Activated naive CD8-positive, alpha-beta T cell treated with anti-CD3 and anti-CD28 coated beads for 36 hours (primary cell): ENCODE measurements at places on chromosomes 2 and 18. TPM values are rescaled to one million over a fixed set of nuclear protein-coding genes. Genes with fewer than 3 reads are reported as not detected.

Gene LOXHD1
- 0.12 TPM for total RNA-seq

Gene AMER3
- total RNA-seq, result not detected

Gene DNER
- not detected for total RNA-seq

DNA sequence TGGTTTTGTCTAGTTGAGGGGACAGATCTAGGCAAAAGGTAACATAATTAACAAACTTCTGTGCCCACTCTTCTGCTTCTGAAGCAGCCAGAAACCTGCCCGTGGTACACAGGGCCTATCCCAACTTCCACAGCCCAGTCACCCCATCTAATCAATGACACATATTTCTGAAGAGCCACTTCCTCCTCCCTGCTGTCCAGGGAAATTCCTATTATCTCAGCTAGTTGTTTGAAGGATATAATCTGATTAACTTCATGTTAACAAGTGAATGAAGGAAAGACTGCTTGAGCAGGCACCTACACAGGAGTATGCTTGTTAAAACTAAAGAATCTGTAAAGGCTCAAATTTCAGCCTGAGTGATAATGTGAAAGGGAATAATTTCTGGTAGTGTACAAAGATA lies 61.4 kb downstream of the CCDC148 start:
- H3K27me3 ChIP-seq, result peaks cover 43% of the 10 kb centered on the region
- no peak overlapping the region for H3K4me3 ChIP-seq
- H3K4me1 ChIP-seq, result peaks cover 8% of the 10 kb centered on the region
- H3K27ac ChIP-seq, result no peak overlapping the region

GRCh38 chr2:9767656-9768281 lies 75.5 kb upstream of the TAF1B start:
- H3K4me1 ChIP-seq, result peaks cover 7% of the 10 kb centered on the region
- no peak for DNase-seq
- no peak overlapping the region for H3K4me3 ChIP-seq
- H3K27ac ChIP-seq, result no peak overlapping the region
- no peaks in the 10 kb centered on the region for H3K36me3 ChIP-seq

GRCh38 chr2:108026092-108026794 lies 39.9 kb downstream of the SLC5A7 start:
- H3K4me1 ChIP-seq, result no peaks in the 10 kb centered on the region
- H3K4me3 ChIP-seq, result no peak overlapping the region
- no peaks in the 10 kb centered on the region for H3K36me3 ChIP-seq
- DNase-seq, result no peak

DNA sequence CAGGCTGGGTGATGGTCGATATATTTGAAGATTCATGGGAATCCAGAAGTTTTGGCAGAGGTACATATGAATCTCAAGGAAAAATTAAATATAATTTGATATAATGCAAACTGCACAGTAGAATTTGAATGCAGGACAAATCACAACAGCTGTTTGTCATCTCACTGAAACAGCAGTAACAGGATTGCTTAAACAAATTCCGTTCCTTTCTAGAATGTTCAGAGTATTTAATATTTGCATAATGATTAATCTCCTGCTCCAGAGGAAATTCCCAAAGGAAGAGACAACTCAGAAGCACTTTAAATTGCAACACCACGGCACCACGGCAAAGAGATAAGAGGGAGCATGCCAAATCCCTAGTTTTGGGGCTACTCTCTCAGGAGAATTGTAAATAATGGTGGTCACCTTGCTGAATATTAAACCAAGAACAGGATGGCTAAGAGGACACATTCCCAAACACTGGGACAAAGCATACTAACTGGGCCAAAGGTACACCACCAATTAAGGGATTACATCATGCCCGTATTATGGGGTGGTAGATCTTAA lies 67.8 kb upstream of the MAP4K3 start:
- peaks cover 23% of the 10 kb centered on the region for H3K27me3 ChIP-seq
- H3K4me3 ChIP-seq, result no peak overlapping the region
- H3K4me1 ChIP-seq, result no peaks in the 10 kb centered on the region
- H3K36me3 ChIP-seq, result peaks cover 2% of the 10 kb centered on the region
- DNase-seq, result no peak
- no peak overlapping the region for H3K27ac ChIP-seq

DNA sequence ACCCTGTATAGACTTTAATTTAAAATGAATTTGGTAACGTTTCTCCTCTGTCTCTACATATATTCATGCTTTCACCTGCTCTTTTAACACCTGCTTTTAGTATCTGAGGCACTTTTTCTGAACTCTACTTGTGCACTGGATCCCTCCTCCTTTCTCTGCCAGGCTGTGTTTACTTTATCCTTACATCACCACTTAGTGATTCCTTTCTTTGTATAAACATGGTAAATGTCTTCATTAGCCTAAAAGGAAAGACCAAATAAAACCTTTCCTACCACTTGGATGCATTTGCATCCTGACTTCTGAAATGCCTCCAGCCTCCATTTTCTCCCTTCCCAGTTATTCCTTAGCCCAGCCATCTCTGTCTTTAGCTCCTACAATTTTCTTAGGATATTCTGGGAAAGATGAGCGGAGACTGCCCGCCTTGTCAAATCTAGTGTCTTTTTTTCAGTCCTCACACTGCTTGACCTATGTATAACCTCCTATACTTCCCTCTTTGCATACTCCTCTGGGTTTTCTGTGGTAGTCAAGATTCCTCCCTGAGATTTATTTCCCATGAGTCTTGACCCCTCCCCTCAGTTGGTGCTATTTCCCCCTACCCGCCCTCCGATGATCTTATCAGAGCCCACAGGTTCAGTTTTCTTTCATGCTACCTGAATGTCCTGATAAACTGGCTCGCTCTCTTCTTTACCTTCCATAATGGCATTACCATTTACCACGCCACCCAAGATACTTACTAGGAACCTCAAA lies 44.8 kb downstream of the REL start:
- peaks cover 3% of the 10 kb centered on the region for H3K4me1 ChIP-seq
- H3K27me3 ChIP-seq, result no peaks in the 10 kb centered on the region
- no peak for DNase-seq

DNA sequence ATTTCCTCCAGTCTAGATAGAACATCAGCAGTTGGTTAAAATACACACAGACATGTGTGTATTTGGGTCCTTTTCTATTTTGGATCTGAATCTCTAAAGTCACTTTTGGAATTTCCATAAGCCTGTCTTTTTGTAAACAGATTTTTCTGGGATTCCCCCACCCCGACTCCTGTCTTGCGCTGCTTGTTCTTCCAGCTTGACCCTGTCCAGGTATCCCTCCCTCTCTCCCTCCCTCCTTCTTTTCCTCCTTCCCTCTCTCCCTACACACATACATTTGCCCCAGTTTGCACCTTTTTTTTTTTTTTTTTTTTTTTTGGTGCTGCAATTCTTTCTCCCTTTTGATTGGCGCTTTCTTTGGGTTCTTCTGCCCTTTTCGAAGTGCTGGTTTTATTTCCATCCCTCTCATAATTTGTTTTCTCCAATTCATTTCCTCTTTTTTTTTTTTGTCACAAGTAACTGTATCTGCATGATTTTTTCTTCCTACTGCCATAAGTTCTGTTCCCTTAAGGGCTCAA lies 114.8 kb upstream of the SERTAD2 start:
- H3K4me1 ChIP-seq, result peaks cover 34% of the 10 kb centered on the region
- no peaks in the 10 kb centered on the region for H3K27me3 ChIP-seq
- H3K4me3 ChIP-seq, result peak overlapping the region; percentile 82
- no peak for DNase-seq

DNA sequence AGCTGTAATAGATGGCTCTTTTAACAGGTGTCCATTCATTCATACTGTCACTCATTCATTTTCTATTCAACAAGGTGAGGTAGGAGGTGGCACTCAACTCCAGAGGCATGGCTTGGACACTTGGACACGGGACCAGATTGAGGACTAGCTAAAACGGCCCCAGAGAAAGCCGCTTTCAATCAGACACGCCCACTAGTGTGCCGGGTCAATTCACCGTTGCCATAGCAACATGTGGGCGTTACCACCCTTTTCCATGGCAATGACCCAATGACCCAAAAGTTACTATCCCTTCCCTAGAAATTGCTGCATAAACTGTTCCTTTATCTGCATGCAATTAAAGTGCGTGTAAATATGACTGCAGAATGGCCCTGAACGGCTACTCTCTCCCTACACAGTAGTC lies 49.2 kb upstream of the LGALSL start:
- no peak for DNase-seq
- H3K27ac ChIP-seq, result no peak overlapping the region
- H3K36me3 ChIP-seq, result no peaks in the 10 kb centered on the region
- no peak overlapping the region for H3K4me3 ChIP-seq
- H3K27me3 ChIP-seq, result no peaks in the 10 kb centered on the region

GRCh38 chr2:224009605-224010315 lies 29.3 kb downstream of the SERPINE2 start:
- H3K4me3 ChIP-seq, result no peak overlapping the region
- DNase-seq, result no peak
- no peak overlapping the region for H3K27ac ChIP-seq

DNA sequence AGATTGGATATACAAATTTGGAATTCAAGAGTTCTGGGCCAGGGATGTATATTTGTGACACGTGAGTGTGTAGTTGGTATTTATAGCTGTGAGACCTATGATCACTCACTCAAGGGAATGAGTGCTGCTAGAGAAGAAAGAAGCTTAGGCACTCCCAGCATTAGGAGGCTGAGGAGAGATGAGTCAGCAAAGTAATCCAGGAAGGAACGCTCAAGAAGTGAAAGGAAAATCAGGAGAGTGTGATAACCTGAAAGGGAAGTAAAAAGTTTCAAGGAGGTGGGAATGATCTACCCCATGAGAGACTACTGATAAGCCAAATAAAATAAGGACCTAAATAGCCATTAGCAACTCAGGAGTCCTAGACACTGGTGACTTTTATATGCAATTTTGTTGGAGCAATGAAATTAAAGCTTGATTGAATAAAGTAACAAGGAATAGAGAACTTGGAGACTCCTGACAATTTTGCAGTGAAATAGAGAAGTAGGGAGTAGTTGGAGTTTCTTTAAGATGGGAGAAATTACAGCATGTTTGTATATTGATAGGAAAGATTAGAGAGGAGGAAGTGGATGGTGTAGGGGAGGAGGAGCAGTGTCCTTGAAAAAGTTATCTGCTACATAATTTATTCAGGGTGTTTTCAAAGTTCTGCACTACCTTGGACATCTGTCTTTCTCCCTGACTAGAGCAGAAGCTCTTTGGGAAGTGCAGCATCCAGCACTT lies 89.9 kb downstream of the UBE2E3 start:
- no peak for DNase-seq
- no peaks in the 10 kb centered on the region for H3K36me3 ChIP-seq
- H3K27me3 ChIP-seq, result no peaks in the 10 kb centered on the region
- H3K4me1 ChIP-seq, result peaks cover 4% of the 10 kb centered on the region
- no peak overlapping the region for H3K27ac ChIP-seq
- H3K4me3 ChIP-seq, result no peak overlapping the region

GRCh38 chr2:197181491-197181890 lies 129.1 kb downstream of the ANKRD44 start:
- H3K4me3 ChIP-seq, result no peak overlapping the region
- peaks cover 67% of the 10 kb centered on the region for H3K36me3 ChIP-seq
- H3K4me1 ChIP-seq, result peaks cover 59% of the 10 kb centered on the region

GRCh38 chr2:943821-944220 lies 6.8 kb upstream of the SNTG2 start:
- no peak for DNase-seq
- peaks cover 28% of the 10 kb centered on the region for H3K36me3 ChIP-seq
- H3K4me1 ChIP-seq, result peaks cover 37% of the 10 kb centered on the region
- H3K4me3 ChIP-seq, result no peak overlapping the region
- no peak overlapping the region for H3K27ac ChIP-seq
- H3K27me3 ChIP-seq, result no peaks in the 10 kb centered on the region

- H3K27ac ChIP-seq, result no peak overlapping the region
- peaks cover 10% of the 10 kb centered on the region for H3K36me3 ChIP-seq
- no peak overlapping the region for H3K4me3 ChIP-seq
- no peak for DNase-seq
- peaks cover 21% of the 10 kb centered on the region for H3K4me1 ChIP-seq
- H3K27me3 ChIP-seq, result no peaks in the 10 kb centered on the region
These were observed 2.2 kb downstream of the ELAC1 start for GRCh38 chr18:50970006-50970405.

DNA sequence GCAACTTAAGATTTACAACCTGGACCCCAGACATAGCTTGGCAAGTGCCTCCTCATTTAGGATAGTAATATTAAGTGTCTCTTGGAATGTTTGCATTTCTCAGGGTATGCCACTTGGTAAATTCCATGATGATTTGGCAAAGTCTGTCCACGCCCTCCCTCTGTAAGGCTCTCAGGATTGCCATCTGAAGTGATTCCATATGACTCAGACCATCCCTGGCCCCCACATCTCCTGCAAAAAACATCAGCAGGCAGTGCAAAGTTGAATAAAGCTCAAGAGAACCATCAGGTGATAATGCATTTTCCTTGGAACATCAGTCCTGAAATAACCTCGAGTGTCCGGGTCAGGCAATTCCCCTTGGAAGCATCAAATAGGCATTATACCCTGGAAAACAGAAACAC lies 27.1 kb upstream of the PIEZO2 start:
- no peaks in the 10 kb centered on the region for H3K27me3 ChIP-seq
- no peak overlapping the region for H3K4me3 ChIP-seq
- no peak for DNase-seq
- no peak overlapping the region for H3K27ac ChIP-seq
- no peaks in the 10 kb centered on the region for H3K36me3 ChIP-seq

- no peak overlapping the region for H3K4me3 ChIP-seq
- H3K4me1 ChIP-seq, result no peaks in the 10 kb centered on the region
- no peak overlapping the region for H3K27ac ChIP-seq
- DNase-seq, result no peak
- no peaks in the 10 kb centered on the region for H3K27me3 ChIP-seq
These were observed 390.2 kb downstream of the PTPRM start for GRCh38 chr18:7957297-7957696.

- H3K27me3 ChIP-seq, result no peaks in the 10 kb centered on the region
- H3K27ac ChIP-seq, result no peak overlapping the region
- no peak overlapping the region for H3K4me3 ChIP-seq
These were observed 118.4 kb downstream of the ZNF407 start for GRCh38 chr18:74715865-74716712.

- DNase-seq, result no peak
- H3K36me3 ChIP-seq, result no peaks in the 10 kb centered on the region
- H3K4me3 ChIP-seq, result no peak overlapping the region
- peaks cover 3% of the 10 kb centered on the region for H3K27me3 ChIP-seq
- H3K4me1 ChIP-seq, result peaks cover 3% of the 10 kb centered on the region
These were observed 424.3 kb upstream of the ACVR2A start for GRCh38 chr2:147420517-147420916.

DNA sequence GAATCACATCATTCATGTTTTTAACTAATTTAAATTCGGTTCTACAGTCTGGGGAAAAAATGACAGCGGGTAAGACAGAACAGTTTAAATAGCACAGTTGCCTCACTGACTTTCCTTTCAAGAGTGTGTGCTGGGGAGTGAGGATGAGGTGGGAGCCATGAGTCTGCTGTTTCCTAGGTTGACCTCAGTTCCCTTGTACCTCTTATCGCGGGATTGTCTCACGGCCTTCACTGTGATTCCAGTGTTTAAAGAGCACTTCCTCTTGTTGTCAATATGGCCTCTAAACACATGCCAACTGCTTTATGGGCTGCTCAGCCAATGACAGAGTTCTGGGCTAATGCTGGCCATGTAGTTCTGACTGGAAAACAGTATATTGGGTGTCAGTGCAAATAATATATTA lies 41.6 kb upstream of the ALMS1 start:
- no peaks in the 10 kb centered on the region for H3K36me3 ChIP-seq
- H3K4me1 ChIP-seq, result no peaks in the 10 kb centered on the region
- H3K27ac ChIP-seq, result no peak overlapping the region
- H3K27me3 ChIP-seq, result peaks cover 9% of the 10 kb centered on the region
- no peak overlapping the region for H3K4me3 ChIP-seq
- DNase-seq, result no peak
